ENCODE measurements at places on chromosomes 12 and 14.

DNA sequence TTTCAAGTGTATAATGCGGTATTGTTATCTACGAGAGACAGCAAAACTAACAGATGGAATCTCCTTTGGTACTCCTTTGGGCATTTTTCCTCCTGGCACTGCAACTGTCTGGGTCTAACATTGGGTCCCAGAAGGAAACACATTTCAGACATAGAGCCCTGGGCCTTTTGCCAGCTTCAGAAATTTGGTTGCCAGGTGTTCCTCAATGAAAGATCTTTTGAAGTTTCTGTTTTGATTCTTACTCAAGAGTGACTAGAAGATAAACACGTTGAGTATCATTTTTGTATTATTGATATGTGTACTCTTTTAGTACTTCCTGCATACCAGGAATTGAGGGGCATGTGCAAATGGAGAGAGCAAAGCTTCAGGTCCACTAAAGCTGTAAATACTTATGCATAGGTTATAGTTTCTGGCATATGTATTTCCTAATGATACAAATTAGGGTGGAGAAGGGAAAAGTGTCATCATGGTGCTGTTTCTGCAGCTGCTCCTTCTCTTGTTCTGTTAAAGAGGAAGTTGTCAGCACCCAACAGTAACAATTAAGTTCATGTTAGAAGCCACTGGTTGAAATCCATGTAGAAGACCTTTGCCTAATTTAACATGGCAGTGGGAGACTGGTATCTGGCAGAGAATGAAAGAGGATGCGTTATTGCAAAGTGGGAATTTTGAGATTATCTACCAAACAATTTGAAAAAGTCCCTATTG lies 53.5 kb downstream of the SLC38A6 start:
- DNase-seq: no peak

DNA sequence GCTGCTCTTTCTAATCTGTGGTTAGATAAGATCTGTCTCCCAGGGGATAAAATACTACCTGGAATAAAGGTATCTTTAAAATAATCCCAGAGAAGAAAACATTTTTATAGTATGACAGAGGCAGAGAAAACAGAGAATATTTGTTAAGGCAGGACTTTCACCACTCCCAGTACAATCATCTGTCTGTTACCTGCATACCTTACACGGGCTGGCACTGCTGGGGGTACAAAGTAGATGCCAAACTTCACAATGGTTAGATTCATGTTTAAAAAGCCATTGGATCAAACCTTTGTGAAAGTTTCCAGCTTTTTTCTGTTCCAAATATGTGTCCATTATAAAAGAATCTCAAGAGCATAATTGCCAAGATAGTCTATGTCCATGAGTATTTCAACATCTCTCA lies 273.6 kb upstream of the BTG1 start:
- DNase-seq: no peak

GRCh38 chr12:116784238-116784612 lies 46.1 kb downstream of the RNFT2 start:
- no peak for DNase-seq

GRCh38 chr14:77238996-77239395 lies 32.0 kb downstream of the NGB start:
- no peak for DNase-seq

DNA sequence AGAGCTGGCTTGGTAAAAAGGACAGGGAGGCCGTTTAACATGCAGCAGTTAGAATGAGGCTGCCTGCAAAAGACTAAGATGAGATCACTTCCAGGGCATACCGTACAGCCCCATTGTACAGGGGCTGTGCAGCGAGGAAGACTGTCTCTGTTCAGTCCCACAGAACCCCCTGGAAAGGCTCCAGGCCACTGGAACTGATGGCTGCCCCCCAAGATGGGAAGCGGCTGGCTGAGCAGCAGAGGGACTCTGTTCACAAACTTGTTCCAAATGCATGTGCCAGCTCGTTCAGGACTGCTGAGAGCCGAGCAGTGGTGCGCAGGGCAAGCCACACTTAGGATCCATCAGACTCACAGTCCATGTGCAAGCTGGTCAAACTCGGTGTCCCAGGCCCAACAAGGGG lies 82.9 kb downstream of the CHGA start:
- no peak for DNase-seq

- no peak for DNase-seq
Measured at GRCh38 chr14:105904379-105904778, 378.0 kb downstream of the TMEM121 start.

DNA sequence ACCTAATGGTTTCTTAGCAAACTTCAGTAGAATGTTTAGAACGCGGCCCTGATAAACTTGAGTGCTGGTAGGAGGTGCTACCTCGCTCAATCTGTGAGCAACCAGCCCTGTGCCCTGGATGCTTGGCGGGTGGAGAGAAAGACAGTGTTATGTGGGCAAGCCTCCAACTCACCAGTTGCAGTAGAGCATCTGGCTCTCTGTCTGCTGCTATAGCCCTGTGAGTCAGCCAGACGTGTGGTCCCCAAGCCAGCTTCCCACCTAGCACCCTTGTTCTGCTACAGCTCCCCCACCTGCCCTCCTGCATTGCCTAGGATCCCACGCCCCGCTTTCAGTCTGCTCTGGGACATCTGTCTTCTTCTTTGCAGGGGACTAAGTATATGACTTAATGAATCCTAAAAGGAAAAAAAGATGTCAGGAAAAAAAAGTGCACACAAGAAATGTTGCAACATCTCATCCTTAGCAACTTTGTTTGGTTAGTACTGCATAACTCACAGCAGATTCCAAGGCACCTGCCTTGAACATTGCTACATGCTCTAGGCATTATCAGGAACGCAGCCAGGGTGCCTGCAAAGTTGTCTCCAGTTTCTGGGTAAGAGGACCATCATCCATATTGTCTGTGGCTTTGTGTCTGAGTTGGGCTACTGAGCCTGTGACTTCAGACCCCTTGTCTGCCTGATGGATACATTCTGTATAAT lies 13.6 kb downstream of the SNRNP35 start:
- no peak for DNase-seq

GRCh38 chr14:37472906-37473305 lies 122.1 kb downstream of the FOXA1 start:
- DNase-seq: no peak

GRCh38 chr12:60281522-60281921 lies 685.7 kb downstream of the SLC16A7 start:
- DNase-seq: no peak

DNA sequence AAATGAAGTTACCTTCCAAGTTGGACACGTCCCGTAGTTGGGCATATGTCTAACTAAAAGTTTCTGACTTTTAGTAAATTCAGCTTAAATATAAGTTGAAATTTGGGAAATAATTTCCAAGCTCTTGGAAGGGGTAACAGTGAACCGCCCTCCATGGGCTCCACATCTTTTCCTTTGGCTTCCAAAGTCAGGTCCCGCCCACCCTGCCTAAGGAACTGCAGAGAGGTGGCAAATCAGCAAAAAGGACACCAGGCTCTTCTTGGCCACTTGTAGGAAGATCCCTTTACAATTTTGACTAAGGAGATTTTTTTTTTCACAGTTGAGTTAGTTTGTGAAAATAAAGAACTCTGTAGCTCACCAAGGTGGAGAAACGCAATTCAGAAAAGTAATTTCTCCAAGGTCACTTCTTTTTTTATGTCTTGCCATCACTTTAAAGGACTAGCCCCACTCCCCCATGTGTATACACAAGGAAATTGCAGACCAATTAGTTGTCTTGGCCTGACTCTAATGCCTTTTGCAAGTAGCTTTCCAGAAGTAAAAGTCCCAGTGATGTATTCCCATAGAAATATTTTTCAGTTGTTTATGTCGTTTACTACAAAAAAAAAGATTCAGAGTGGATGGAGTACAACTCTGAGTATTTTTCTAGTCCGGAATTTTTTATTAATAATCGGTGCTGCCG lies 181.2 kb downstream of the PELI2 start:
- DNase-seq: no peak

DNA sequence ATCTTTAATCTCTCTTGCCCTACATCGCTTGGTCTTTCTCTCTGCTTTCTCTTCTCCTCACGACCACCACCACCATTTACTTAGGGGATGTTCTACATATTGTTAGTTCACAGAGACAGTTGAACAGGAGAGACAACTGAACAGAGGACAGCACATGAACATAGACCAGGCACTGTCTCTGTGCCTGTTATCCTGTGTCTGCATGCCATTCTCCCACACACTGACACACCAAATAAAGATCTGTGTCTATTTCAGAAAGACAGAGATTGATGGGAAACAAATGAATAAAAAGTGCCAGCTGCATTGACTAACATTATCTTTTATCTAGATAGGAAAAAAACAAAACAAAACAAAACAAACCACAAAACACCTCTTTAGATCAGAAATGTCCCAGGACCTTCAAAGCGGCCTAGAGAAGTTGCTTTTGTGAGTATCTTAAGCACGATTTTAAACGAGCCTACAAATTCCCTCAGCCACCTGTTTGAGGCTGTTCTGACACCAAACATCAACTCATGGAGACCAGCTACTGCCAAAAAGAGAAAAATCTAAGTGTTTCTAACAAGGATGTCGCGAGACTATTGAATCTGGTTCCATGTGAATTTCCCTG lies 77.6 kb upstream of the PARP11 start:
- no peak for DNase-seq

- no peak for DNase-seq
Measured at GRCh38 chr14:104003616-104004015, 61.3 kb upstream of the RD3L start.

DNA sequence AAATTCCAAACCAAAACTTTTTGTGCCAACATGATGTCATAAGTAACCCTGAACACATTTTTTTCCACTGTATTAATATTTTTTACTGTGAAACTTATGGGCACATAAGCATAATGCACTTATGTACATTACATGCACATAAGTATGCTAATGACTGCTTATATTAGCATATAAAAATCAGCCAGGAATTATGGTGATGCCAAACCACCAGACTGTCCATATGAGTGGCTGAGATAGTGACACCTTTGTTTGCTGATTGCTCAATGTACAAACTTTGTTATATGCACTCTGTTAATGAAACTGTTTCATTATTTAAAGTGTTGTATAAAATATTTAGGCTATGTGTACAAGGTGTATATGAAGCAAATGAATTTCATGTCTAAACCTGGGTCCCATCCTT lies 32.3 kb downstream of the USP44 start:
- DNase-seq: no peak

DNA sequence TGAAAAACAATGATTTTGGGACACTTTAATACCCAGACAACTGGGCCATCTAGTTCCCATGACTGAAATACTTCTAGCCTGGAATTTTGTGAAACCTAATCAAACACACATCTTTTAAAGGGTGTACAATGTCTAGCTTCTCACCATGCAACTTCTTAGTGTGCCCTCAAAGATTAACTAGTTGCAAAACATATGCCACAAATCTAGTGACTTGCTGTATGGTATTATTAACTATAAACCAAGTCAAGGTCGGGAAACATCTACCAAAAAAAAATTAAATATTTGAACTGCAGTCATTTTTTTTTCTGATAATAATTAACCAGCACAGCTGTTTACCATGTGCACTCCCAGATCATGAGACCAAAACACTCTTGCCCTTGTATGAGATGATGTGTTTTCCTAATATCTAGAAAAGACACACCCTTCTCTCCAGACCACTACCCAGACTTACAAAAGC lies 171.8 kb upstream of the FOXN3 start:
- DNase-seq: no peak

- no peak for DNase-seq
Measured at GRCh38 chr12:103181366-103182152, 224.1 kb downstream of the ASCL1 start.

GRCh38 chr12:127925971-127926370 lies 341.0 kb upstream of the TMEM132C start:
- no peak for DNase-seq

DNA sequence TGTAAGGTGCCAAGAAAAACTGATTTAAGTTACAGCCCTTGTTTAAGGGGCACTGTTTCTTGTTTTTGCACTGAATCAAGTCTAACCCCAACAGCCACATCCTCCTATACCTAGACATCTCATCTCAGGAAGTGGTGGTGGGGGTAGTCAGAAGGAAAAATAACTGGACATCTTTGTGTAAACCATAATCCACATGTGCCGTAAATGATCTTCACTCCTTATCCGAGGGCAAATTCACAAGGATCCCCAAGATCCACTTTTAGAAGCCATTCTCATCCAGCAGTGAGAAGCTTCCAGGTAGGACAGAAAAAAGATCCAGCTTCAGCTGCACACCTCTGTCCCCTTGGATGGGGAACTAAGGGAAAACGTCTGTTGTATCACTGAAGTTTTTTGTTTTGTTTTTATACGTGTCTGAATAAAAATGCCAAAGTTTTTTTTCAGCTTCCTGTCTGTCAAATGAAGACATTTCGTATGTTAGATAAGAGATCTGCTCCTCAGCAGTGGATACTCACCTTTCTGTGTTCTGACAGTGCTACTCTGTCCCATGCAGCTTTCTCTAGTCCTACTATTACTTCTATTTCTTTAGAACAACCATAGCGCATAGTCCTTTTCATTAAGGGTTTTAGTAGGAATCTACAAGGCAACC lies 1.2 kb upstream of the PA2G4 start:
- DNase-seq: no peak

DNA sequence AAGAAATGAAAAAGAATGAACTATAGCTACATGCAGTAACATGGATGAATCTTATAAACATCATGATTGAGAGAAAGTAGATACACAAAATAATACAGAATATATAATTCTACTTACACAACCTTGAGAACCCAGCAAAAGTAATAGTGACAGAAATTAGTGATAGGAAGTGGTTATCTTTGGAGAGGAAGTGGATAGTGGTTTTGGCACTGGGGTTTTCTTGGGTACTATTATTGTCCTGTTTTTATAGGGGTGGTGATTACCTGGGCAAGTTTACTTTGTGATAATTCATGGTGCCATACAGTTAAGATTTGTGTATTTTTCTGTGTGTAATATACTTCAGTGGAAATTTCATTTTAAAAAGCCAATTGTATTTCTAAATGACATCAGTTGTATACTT lies 352.7 kb downstream of the AEBP2 start:
- DNase-seq: no peak

- no peak for DNase-seq
Measured at GRCh38 chr12:54371328-54372112, 7.2 kb upstream of the GPR84 start.

DNA sequence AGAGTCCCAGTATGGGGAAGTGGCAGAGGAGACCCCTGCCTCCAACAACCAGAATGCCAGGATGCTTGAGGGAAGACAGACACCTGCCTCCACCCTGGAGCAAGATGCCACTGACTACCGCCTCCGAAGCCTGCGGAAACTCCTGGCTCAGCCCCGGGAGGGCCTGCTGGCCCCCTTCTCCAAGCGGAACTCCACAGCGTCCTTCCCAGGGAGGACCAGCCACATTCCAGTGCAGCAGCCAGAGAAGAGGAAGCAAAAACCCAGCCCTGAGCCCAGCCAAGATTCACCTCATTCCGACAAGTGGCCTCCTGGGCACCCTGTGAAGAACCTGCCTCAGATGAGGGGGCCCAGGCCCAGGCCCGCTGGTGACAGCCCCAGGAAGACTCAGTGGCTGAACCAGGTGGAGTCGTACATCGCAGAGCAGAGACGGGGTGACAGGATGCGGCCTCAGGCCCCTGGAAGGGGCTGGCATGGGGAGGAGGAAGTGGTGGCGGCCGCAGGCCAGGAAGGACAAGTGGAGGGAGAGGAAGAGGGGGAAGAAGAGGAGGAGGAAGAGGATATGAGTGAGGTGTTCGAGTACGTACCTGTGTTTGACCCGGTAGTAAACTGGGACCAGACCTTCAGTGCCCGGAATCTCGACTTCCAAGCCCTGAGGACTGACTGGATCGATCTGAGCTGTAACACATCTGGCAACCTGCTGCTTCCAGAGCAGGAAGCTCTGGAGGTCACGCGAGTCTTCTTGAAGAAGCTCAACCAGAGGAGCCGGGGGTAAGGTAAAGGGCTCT lies 93.7 kb downstream of the B4GALNT3 start:
- DNase-seq: no peak

Data from T-helper 2 cell (primary cell).